ENCODE measurements at places on chromosomes 2 and 18.

GRCh38 chr2:44055664-44056063 is 59.9 kb upstream of the LRPPRC start:
- no peak for DNase-seq

DNA sequence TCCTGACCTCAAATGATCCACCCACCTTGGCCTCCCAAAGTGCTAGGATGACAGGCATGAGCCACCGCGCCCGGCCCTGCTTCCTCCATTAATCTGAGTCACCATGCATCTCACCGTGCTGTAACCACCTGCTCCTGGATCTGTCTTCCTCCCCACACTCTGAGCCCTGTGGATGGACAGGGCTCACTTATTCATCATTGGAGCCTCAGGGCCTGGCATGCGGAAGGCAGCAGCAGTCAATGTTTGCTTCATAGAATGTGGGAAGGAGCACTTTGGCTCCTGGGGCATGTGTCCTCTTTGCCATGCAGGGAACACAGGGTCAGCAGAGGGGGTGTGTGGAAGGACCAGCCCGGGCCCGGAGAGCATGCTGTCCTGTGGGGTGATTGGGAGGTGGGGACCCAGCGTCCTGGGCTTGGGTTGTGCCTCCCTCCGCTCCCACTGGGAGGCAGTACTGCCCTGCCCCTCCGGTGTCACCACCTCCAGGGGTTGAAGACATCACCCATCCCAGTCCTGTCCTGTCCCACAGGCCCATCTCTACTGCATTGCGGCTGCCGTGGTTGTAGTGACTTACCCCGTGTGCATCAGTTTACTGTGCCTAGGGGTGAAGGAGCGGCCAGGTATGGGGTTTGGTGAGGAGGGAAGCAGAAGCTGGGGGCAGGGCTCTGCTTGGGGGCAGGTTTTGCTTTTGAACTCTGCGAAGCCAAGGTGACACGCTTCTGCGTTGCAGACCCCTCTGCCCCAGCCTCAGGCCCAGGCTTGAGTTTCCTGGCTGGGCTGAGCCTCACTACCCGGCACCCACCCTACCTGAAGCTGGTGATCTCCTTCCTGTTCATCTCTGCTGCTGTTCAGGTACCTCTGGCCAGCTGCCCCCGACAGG is 11.5 kb downstream of the MFSD2B start:
- no peak for DNase-seq

DNA sequence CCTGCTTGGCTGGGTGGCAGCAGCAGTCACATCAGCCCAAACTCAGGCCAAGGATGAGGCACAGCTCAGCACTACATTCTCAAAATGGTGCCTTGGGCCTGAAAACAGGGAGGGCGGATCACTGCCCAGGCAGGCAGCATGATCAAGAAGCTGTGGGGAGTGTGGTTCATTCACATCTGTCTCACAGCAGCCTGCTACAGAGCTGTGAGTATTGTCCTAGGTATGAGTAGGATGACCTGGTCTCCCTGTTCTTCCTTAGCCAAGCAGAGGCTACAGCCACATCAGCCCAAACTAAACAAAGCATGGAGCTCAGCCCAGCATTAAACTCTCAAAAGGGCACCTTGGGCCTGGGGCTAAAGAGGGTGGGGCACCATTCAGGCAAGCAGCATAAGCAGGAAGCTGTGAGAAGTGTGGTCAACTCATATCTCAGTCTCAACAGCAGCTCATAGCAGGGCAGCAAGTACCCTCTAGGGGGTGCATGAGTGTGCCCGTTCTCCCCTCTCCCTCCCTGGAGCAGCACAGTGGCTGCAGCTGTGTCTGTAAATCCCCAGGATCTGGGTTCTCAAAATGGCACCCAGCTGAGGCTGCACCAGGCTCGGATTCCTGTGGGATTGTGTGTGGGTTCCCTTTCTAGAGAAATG is 139.6 kb downstream of the TRABD2A start:
- no peak for DNase-seq

DNA sequence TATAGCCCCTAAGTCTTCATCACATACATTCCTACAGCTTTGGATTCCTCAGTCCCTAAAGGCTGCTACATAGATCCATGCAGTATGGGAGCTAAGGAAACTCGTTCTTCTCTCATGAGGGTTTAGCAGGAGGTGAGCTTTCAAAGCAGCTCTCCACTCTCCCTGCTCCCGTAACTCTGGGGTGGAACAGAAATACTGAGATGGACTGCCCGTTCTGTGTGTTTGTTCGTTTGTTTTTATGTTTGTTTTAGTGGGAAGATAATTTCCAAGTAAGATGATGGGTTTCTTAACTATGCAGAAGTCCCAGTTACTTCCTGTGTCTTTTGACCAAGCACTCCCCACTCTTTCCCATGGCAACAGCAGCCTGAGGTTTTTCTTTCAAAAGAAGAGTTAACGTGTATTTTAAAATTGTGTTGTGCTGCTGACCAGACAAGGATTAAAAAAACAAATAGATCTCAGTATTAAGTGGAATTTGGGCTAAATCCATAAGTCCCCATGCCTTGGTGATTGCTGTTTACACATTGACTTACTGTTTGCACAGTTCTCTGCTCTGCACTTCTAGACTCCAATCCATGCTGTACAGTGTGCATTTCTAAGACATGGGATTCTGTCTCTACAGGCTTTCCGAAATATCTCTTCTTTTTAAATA is 156.4 kb upstream of the SH3BP4 start:
- DNase-seq, result no peak

DNA sequence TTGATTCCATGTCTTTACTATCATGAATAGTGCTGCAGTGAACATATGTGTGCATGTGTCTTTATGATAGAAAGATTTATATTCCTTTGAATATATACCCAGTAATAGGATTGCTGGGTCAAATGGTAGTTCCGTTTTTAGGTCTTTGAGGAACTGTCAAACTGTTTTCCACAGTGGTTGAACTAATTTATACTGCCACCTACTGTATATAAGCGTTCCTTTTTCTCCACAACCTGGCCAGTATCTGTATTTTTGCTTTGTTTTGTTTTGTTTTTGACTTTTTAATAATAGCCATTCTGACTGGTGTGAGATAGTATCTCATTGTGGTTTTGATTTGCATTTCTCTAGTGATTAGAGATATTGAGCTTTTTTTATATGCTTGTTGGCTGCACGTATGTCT is 641.6 kb downstream of the SUCLG1 start:
- DNase-seq, result no peak

DNA sequence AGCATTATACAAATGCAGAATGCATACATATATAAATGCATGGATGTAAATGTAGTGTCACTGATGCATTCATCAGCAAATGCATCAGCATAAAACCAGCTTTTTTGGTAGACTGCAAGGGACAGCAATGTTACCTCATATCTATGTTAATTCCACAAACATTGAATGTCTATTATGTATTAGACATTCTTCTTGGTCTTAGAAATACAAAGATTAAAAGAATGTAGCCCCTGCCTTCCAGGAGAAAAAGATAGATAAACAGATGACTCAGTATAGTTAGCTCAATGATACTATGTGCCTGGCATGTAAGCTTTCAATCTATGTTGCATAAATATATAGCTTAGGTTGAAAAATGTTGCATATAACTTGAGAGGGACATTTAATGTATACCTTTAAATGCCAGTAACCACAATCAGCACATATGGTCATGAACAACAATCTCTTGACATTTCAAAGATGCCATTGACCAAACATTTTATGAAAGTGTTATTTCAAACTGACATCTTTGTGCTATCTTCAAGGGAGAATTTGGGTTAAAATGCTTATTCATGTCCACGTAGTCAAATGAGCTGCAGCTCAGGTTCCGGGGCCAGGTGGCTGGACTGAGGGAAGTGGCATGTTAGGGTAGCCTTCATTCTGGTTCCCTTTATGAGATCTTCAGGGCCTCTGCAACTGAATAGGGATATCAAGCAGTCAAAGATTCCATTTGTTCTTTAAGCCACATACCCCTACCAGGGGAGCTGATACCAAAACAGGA is 45.2 kb upstream of the GCG start:
- DNase-seq, result no peak

DNA sequence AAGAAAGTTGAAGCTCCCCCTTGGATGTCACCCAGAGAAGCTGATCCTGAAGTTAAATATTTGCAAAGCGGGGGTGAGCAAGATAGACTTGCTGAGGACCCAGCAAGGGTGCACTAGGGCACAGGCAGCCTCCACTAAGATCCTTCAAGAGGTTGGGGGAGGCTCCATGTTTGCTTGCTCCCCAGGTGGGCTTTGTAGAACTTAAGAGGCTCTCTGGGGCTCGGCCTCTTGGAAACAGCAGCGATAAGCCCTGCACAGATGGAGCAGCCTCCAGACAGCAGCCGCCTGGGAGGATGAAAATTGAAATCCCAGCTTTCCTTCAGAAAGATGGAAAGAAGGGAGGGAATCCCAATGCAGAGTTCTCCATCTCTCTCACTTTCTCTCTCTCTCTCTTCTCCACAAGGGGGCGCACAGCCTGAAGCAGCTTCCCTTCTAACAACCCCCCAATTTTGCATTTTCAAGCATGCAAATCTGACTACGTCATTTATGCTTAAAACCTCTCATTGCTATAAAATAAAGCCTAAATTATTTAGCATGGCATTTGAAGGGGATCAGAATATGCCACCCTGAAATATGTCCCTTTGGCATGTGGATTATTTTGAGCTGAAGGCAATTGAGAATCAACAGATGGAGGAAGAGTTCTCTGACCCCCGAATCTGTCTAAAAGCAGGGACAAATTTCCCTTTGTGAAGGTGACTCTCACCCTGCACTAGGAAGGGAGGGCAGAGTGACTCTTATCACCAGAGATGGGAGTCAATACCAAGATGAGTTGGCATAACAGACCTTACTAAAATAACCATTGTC is 185.7 kb upstream of the KLHL29 start:
- no peak for DNase-seq

GRCh38 chr2:8312221-8312620 is 369.6 kb upstream of the ID2 start:
- no peak for DNase-seq

- no peak for DNase-seq
Observed at GRCh38 chr18:3029215-3029952, 16.4 kb upstream of the LPIN2 start.

DNA sequence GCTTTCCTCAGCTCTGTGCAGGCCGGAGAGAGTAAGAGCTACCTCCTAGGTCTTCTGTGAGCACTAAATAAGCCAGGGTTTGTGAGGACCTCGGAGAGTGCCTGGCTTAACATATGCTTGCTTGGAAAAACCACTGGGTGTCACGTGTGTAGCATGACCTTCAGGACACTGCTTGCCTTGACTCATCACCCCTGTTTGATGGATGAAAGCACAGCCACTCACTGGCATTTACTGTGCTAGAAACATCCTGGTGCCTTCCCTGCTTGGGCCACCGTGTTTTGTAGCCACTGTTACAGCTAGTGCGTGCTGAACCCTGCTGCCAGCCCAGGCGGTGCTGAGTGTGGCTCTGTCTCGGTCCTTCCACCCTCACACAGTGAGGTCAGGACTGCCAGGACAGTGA is 34.8 kb upstream of the ITM2C start:
- no peak for DNase-seq

GRCh38 chr18:79720359-79720733 is 40.7 kb downstream of the CTDP1 start:
- no peak for DNase-seq

- no peak for DNase-seq
Observed at GRCh38 chr2:149924028-149924427, 336.5 kb upstream of the MMADHC start.

GRCh38 chr18:75267643-75268363 is 57.2 kb downstream of the TSHZ1 start:
- DNase-seq, result no peak

DNA sequence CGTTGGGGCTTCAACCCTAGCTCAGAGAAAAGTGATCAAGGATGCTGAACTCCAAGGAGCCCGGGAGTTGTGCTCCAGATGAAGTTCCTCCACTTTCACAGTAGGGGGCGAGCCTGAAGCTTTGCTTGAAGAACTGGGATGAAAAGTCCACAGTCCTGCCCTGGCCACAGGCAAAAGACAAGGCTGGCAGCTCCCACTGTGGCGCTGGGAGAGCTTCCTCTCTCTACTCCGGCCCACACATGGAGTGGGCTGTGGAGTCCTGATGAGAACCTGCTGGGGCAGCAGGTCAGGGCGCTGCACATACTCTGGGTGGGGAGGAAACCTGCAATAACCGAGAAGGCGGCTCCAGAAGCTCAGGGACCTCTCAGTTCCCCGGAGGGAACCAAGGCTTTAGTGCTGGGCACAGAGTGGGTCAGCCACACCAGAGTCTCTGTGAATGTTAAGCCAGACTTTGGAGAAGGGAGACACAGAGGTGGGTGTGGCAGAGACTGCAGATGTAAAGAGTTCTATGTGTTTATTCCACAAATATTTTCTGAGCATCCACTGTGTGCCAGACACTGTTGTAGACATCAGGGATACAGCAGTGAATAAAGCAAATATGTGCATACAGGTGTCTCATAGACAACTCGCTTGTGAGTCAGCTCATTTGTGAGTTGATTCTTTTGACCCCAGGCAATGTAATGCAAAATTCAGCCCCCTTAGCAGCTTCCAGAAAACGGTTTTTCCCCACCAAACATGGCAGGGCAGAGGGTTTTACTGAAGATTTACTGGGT is 48.0 kb upstream of the MRPL33 start:
- DNase-seq, result peak; percentile 19

GRCh38 chr2:5969303-5969702 is 277.1 kb downstream of the SOX11 start:
- DNase-seq, result no peak

Measured in hypothalamus (tissue), 51 donors.